ENCODE measurements at places on chromosomes 3 and 15. TPM values are rescaled to one million over a fixed set of nuclear protein-coding genes. Genes with fewer than 3 reads are reported as not detected.

TTLL13 gene
- 0.58 TPM for total RNA-seq

CGNL1 gene
- total RNA-seq = 11.8 TPM

TLR9 gene
- 0.22 TPM for total RNA-seq

PLA2G4D gene
- total RNA-seq = not detected

STAC gene
- 4.9 TPM for total RNA-seq

NR2E3 gene
- total RNA-seq = 0.38 TPM

CPNE4 gene
- total RNA-seq = 3.9 TPM

CLEC3B gene
- 0.43 TPM for total RNA-seq

HYAL2 gene
- total RNA-seq = 46.6 TPM

PRR20G gene
- not detected for total RNA-seq

ADAMTSL3 gene
- total RNA-seq = 2.4 TPM

CILP gene
- 0.07 TPM for total RNA-seq

SPINT1 gene
- total RNA-seq = 156 TPM

AHSG gene
- 0.27 TPM for total RNA-seq

THSD4 gene
- total RNA-seq = 23.1 TPM

PLAAT1 gene
- 2.6 TPM for total RNA-seq

MOBP gene
- not detected for total RNA-seq

ILDR1 gene
- 6.4 TPM for total RNA-seq

FBXO22 gene
- total RNA-seq = 49.9 TPM

IMPG2 gene
- 0.53 TPM for total RNA-seq

CCR5 gene
- total RNA-seq = 0.22 TPM

CAND2 gene
- total RNA-seq = 11.1 TPM

STAB1 gene
- 0.12 TPM for total RNA-seq

SAMD7 gene
- not detected for total RNA-seq

MRPL47 gene
- total RNA-seq = 47.9 TPM

TOPBP1 gene
- 44.4 TPM for total RNA-seq

ADAMTS7 gene
- total RNA-seq = 51.9 TPM

RTP4 gene
- total RNA-seq = 2.8 TPM

THPO gene
- total RNA-seq = 0.41 TPM

KLHL40 gene
- total RNA-seq = 0.12 TPM

LRRC34 gene
- 2.7 TPM for total RNA-seq

HYKK gene
- 3.3 TPM for total RNA-seq

CRABP1 gene
- 20.5 TPM for total RNA-seq

LYSMD4 gene
- total RNA-seq = 16.9 TPM
